ENCODE measurements at places on chromosomes 7 and 10.
A peak's percentile ranks its signal among the peaks of the same experiment; 100 is the strongest.

DNA sequence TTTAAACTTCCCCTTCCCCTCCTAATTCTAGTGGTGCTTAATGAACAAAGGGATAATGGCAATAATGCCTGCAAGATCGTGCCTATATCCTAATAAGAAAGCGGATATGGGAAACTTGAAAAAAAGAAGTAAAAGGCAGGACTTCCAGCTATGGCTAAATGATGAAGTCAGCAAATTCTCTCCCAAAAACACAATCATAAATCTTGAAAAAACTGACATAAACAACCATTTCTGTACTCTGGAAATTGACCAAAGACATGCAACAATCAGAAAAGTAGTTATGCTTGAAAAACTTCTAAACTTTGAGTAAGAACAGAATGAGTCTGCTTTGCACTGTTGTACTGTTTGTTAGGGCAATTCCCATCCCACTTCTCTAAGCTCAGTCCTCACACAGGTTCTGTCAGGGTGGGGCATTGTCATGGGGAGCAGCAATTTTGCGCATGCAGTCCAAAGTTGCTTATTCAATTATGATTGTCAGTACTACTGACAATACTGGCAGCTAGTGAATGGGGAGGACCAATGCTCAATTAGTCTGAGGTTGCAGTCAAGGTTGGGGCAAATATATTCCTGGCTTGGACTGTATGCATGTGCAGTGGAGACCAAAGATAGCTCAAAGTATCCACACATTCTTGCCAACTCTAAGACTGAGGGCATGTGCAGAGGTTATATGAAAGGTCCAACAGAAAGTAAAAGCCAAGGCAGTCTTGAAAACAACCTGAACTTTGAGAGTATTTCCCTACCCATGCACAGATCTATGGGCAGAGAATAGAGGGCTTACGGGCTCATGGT, 34.1 kb upstream of the ARHGAP22 start:
- no peak for DNase-seq

DNA sequence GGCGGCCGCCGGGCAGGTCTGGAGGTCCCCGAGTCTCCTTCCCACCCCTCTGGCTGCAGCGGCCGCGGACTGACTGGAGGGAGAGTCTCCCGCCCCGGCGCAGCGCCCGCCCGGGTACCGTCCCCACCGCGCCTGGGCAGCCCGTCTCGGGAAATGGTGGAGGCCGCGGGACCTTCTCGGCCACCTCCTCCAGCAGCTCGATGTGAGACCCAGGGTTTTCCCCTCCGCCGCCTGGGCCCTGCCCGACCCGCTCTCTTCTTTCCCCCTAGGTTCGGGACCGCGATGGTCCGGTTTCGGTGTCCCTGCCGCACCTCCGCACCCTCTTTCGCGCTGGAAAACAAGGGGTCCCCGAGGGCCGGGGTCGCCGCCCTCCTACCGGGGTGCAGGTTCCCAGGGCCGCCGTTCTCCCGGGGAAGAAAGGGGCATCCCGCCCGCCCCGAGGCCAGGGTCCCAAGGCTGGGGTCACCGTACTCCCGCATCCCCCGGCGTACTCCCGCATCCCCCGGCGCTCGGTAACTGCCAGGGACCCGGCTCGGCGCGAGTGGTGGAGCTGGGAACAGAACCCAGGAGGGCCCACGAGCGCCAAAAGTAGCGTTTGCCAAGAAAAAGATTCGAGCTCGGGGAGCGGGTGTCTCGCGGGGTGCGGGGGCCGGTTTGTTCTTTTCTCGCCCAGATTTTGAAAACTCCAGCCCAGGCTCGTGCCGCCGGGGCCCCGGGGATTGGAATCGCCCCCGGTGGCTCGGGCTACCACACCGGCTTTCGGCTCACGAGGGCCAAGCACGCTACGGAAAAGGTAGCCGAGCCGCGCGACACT, 3.4 kb downstream of the TNRC18 start:
- DNase-seq = peak; percentile 31

DNA sequence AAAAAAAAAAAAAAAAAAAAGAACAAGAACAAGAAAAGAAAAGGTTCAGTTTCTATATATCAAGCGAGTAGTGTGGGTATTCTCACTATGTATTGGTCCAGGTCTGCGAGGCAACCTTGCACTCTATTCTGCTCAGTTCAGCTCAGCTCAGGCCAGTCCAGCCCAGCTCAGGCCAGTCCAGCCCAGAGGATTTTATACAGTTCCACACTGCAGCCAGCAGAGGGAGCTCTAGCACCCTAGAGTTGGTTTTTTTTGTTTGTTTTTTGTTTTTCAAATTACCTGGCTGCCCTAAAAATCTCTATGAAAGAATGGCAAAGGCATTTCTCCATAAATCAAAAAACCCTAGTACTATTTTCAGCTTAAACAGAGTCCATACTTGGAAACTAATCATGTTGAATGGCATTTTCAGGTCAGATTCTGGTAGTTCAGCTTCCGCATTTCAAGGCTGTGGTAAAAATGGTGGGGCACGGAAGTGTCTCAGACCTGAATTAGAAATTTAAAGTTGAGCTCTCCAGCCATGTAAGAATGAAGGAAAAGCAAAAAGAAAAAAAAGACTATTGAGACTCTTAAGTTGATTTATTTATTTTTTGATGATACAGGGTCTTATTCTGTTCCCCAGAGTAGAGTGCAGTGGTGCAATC, 55.2 kb upstream of the GSDME start:
- no peak for DNase-seq

DNA sequence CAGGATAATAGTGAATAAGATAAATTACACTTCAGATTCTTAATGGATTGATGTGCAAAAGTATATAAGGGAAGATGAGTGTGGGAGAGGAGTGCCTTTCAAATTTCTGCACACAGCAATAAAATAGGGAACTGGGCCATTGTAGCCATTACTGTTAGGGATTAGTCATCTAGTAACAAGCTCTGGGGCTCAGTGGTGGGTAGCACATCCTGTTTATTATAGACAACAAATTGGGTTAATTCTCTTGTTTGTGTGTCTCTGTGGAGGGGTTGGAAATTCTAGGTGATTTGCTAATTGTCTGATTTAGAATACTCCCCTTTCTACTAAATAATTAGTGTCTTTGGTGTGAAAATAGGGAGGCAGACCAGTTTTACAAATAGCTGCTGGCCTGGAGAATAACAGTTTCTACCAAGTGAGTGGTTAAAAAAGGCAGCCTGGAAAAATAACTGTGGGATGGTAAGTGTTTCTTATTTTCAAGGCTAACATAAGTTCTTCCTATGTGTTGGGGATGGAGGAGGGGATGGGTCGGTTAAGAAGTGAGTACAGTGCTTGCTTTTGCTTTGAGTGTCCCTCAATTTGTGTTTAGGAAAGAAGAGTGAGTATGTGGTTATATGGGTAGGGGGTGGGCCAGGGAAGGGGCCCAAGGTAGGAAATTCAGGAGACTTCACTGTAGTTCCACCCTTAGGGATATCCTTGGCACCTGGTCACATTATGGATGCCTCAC, 43.3 kb upstream of the TMEM248 start:
- no peak for DNase-seq

DNA sequence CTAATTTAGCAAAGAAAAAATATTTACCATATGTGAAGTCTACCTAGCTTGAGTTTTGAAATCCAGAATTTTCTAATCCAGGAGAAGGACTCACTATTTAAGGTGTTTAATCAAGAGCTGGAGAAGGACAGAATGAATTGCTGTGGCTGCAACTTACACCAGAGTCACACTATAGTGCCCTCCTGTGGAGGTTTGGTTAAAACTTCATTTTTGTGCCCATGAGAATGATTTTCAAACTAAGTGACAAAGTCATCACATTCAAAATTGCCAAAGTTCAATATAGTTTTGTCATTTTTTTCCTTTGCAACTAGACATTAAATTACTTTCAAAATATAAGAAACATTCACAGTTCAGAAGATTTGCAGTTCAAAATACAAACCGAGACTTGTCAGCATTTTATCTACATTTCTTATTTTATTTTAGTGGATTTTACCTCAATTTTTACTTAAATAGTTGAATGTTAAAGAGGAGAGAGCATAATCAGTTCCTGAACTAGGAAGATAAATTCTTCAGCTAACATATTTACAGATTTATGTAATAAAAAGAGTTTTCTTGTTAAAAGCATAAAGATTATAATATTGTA, 70.7 kb downstream of the CABCOCO1 start:
- no peak for DNase-seq

- DNase-seq = peak; percentile 78
Measured at GRCh38 chr10:79981450-79982361, 32.8 kb upstream of the SFTPD start.

DNA sequence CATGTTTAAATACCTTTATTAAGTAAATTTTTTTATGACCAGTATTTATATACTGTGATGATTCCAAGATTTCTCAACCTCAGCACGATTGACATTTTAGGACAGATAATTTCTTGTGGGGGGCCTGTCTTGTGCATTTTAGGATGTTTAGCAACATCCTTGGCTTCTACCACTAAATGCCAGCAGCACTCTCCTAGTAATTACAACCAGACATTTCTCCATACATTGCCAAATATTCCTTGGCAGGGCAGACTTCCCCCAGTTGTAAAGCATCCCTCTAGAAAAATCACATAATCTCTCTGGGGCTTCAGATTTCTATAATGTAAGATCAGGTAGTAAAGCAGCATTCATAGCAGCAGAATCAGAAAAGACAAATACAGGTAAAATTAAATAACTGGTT, 7.8 kb upstream of the LIPM start:
- no peak for DNase-seq

DNA sequence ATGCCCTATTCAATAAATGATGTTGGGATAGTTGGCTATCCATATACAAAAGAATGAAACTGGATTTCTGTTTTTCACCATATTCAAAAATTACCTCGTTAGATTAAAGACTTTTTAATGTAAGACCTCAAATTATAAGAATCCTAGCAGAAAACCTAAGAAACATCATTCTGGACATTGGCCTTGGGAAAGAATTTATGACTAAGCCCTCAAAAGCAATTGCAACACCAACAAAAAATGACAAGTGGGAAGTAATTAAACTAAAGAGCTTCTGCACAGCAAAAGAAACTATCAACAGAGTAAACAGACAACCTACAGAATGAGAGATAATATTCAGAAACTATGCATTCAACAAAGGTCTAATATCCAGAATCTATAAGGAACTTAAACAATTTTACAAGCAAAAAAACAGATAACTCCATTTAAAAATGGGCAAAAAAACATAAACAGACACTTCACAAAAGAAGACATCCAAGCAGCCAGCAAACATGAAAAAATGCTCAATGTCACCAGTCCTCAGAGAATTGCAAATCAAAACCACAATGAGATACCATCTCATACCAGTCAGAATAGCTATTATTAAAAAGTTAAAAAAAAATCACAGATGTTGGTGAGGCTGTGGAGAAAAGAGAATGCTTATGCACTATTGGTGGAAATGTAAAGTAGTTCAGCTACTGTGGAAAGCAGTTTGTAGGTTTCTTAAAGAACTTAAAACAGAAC, 309.8 kb downstream of the AHR start:
- DNase-seq = no peak

DNA sequence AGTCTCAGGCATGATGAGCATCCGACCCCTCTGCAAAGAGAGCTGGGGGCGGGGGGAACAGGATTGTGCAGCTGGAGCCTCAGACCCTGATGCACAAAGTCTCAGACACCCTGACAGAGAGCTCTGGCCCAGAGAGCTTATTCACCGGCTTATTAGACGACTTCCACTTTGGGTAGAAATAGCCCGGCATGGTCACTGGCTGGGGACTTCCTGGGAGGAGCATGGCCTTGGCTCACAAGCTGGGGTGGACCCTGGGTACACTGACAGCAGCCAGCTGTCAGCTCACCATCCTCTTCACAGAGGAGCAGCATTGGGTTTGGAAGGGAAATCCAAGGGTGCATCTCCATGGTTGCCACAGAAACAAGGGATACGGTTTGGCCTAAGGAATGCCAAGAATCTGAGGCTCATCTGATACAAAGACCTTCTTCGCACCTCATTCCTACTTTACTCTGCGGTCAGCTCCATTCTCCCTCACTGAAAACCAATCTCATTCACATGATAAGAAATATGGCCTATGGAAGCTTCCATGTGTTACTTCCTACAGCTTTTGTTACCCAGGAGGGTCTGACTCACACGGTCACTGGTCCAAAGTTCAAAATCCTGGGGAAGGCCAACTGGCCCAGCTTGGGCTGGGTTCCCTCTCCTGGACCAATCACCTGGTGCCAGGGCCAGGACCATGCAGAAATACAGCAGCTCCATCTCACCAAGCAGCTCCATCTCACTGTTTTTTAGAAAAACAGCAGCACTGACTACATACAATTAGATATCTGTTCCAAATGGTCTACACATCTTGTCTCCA, 25.1 kb downstream of the ZNF467 start:
- DNase-seq = no peak

DNA sequence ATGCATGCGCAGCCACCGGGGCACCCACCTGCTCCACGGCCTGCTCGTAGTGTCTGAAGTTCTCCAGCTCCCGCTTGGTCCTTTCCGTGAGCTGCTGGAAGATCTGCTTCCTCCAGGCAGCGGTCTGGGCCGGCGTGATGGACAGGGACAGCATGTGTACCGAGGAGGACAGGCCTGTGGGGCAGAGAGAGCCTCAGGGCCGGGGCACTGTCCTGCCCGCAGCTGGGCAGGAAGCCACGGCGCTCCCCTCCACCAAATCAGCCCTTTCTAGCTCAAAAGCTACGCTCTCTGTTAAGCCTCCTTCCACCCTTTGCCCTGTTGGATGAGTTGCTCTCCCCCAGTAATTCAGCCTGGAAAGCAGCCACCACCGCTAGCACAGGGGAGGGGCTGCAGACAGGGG, 19.2 kb downstream of the TECPR1 start:
- DNase-seq = no peak

DNA sequence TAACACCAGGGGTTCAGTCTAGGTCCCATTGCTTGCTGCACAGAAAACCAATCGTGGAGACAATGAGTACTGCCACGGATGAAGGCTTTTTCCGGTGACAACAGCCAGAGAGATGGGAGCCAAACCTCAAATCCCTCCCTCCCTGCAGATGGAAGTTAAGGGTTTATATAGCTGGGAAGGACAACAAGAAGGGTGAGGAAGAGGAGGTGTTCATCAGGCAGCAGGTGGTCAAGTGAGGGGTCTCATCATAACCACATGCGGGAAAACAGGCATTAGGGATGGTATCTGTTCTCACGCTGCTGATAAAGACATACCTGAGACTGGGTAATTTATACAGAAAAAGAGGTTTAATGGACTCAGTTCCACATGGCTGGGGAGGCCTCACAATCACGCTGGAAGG, 91.3 kb downstream of the MKX start:
- no peak for DNase-seq

DNA sequence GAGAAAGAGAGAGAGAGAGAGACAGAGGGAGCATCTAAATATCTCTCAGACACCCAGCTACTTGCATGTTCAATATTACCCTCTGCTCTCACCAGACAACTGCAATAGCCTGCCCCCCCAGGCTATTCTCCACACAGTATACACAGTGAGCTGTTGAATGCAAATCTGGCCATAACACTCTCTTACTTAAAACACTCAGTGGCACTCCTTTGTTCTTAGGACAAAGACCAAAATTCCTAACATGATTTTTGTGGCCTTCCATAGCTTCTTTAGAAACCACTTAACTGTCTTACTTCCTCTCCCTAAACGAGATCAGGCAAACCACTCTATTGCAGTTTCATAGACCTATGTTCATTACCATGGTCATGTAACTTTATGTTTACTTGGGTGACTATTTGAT, 903.6 kb upstream of the AUTS2 start:
- no peak for DNase-seq

Measured in MG63 (cell line).